Cerebellar cortex (tissue), 1 donor: ENCODE measurements at places on chromosomes 1 and 21.

GRCh38 chr1:36269408-36269838, 36.7 kb upstream of the SH3D21 start:
- DNase-seq: no peak

- no peak for DNase-seq
Observed at GRCh38 chr1:167522246-167522645, 3.9 kb upstream of the CD247 start.

DNA sequence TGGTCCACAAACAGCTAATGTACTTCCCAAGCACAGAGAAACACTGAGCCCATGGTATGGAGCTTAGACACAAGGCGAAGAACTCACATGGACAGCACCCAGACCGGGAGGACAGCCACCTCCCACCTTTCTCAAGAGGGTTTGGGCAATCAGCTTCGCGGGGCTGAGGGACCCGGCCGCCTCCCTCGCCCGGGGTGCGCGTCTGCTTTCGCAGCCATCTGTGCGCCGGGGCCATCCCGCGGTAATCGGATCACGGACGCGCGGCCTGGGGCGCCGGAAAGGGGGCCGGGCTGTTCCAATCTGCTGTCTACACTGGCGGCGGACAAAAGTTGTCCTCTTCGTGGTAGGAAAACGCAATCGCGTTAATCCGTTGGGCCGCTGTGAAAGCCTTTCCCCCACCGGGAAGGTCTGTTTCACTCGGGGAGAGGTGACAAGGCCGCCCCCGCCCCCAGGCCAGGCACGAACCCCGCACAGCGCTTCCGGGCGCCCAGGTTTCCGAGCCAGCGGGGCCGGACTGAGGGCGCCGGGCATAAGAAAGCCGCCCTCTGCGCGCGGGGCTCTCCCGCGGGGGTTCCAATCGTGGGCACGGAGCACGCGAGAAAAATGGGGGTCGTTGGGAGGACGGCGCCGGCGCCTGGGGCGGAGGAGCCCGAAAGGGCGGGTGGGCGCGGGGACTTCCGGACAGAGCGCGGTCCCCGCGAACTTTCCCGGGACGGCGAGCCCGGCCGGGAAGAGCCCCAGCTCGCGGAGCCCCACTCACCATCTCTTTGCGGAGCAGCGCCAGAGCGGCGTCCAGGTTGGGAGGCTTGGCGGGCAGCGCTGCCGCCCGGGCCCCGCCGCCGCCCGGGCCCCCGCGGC, 664 bp downstream of the FAM89A start:
- DNase-seq: no peak

- DNase-seq: peak; percentile 47
Observed at GRCh38 chr1:207004931-207005830, 27.4 kb downstream of the C1orf116 start.

DNA sequence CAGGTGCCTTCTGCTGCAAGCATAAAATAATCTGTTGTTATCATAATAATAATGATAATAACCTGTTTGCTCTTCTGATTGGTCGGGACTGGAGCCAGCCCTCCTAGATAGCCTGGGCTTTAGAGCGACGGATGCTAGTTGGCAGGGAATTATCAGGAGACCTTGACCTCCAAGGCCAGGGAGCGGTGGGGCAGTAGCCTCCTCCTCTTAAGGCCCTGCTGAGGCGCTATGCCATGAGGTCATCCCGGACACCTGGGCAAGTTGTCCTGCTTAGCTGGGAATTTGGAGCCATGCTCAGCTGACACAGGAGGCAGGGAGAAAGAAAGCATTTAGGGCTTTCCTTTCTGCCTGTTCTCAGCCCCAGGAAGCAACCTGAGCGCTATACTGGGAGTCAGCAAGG, 15.6 kb downstream of the C1orf115 start:
- no peak for DNase-seq

DNA sequence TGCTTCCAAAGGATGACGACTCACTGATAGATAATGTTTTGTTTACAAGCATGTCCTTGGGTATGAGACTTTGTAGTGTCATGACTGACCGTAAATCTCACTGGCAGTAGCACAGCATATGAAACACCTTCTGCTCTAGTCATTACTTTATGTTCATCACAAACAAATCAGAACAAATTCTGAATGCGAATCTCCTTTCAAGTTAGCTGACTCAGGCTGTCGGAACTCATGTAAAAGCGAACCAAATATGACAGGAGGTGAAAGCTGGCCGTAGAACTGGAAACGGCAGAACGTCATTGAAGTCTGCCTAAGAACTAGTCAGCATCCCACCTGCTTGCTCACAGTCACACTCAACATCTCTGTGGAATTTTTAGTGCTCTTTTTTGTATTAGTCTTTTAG, 143.9 kb downstream of the RGS7 start:
- peak; percentile 18 for DNase-seq

DNA sequence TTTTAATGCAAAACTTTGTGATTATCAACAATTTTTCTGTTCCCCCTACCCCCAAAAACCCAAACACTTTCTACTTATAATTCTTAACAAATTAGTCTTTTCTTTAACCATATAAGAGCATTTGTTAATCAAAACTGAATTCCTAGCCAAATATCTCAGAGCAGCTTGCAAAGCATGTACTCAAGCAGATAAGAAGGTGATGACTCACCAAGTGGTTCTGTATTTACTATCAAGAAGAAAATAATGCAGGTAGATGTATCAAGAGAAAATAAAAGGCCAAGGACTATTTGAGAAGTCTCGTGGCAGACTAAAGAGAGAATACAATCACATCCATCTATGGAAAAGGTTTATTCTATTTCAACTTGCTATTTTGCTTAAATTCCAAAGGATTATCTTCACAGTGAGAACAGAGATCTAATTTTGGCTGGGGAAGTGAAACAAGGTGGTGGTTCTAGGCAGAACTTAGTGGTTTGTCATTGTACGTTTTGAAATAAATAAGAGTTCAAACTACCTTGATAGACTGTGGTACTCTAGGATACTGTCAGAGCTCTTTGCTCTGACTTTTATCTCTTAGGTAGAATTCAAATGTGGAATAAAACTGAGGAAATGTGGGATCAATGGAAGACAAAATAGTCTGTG, 94.7 kb upstream of the NRIP1 start:
- DNase-seq: no peak

- no peak for DNase-seq
Observed at GRCh38 chr1:246162560-246162959, 344.5 kb downstream of the SMYD3 start.

GRCh38 chr1:157600236-157600635, 2.4 kb upstream of the FCRL4 start:
- no peak for DNase-seq
